ENCODE measurements at places on chromosomes 1 and 21.

DNA sequence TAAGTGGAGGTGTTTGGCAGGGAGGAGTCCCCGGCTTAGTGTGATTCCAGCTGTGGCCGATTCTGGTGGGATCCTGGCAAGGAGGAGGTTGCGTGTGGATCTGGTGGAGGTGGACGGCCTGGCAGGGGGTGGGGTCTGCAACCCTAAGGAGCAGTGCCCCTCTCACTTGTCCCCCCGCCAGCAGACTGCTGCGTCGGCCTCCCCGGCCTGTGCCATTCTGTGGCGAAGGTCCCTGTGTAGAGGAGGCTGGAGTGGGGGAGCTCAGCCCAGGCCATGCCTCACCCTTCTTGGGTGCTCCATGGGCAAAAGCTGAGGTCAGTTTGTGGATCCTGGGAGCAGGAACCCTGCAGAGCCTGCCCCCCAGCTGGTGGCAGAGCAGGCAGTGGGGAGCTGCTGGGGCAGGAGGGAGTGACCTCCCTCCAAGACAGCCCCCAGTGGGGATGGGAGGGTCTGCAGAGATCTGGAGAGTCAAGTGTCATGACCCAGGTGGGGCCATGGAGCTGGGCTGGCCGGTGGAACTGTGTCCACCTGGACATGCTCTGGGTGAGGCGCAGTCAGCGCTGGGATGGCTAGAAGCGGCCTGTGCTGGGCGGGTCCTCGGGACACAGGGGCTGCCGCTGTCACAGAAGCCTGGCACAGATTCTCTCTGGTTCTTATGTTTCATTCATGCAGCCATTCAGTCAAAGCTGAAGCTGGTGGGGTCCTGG lies 5.3 kb downstream of the MIB2 start:
- DNase-seq, result no peak

- no peak for DNase-seq
Measured at GRCh38 chr1:69967245-69967766, 238.1 kb downstream of the LRRC40 start.

GRCh38 chr1:48025076-48025475 lies 27.9 kb upstream of the TRABD2B start:
- no peak for DNase-seq

- DNase-seq, result no peak
Measured at GRCh38 chr1:162725301-162725837, 65.1 kb upstream of the HSD17B7 start.

DNA sequence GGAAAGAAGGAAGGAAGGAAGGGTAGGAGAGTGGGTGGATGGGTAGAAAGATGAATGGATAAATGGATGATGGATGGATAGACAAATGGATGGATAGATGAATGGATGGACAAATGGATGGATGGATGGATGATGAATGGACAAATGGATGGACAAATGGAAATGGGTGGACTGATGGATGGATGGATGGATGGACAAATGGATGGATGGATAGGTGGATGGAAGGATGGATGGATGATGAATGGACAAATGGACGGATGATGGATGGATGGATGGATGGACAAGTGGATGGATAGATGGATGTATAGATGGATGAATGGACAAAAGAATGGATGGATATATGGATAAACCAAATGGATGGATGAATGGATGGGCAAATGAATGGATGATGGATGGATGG lies 30.5 kb downstream of the CHD5 start:
- DNase-seq, result no peak

GRCh38 chr1:206446688-206447421 lies 23.4 kb upstream of the IKBKE start:
- no peak for DNase-seq

DNA sequence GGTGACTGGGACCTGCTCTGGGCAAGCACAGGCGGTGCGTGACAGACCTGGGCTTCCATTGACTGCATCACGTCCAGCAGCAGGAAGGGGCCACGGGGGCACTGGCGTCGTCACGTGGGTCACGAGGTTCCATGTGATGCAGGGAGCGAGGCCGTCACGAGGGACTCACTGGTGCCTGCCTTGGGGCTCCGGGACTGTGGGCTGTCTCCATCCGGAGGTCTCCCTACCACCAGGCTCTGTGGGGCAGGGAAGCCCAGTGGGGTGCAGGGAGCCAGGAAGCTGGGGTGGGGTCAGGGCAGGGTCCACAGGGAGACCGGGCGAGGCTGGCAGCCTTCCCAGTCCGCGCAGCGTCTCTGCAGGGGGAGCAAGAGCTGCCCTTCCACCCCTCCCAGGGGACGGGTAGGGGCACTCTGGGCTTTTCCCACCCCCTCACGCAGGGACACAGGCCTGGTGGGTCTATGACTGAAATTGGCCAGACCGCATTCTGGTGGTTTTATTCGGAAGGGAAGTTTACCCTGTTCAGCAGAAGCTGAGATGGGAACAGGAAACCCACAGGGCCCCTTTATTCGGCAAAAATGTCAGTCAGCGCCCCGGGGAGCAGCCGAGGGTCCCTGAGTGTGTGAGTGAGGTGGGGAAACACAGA lies 416 bp upstream of the TNFRSF14 start:
- DNase-seq, result peak; percentile 96

DNA sequence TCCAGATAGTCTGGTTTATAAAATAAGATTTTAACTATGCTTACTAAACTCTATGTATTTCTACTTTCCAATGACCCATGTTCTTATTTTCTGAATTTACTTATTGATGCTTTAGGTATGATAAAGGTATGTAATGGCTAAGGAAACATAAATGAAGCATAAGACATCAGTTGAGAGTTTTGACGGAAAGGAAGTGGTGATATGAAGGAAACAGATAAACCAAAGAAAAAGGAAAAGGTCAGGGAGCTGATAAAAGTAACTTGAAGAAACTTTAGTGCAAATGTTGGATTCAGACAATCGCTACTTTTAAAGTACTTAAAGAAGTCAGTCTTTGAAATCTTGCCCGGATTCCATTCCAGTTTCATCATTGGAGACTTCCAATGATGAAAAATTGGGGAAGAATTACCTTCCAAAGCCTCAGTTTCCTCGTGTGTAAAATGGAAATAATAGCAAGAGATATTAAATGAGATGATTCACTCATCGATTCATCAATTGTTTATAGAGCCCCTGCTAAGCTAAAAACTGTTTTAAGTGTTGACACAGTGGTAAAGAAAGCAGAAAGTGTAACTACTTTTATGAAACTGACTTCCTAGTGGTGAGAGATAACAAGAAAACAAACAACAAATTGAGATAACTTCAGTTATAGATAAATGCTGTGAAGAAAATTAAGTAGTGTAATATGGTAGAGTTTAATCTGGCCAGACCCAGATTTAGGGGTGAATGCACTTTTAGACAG lies 10.6 kb downstream of the PTPRC start:
- no peak for DNase-seq

- DNase-seq, result no peak
Measured at GRCh38 chr1:193377472-193377871, 191.1 kb upstream of the B3GALT2 start.

DNA sequence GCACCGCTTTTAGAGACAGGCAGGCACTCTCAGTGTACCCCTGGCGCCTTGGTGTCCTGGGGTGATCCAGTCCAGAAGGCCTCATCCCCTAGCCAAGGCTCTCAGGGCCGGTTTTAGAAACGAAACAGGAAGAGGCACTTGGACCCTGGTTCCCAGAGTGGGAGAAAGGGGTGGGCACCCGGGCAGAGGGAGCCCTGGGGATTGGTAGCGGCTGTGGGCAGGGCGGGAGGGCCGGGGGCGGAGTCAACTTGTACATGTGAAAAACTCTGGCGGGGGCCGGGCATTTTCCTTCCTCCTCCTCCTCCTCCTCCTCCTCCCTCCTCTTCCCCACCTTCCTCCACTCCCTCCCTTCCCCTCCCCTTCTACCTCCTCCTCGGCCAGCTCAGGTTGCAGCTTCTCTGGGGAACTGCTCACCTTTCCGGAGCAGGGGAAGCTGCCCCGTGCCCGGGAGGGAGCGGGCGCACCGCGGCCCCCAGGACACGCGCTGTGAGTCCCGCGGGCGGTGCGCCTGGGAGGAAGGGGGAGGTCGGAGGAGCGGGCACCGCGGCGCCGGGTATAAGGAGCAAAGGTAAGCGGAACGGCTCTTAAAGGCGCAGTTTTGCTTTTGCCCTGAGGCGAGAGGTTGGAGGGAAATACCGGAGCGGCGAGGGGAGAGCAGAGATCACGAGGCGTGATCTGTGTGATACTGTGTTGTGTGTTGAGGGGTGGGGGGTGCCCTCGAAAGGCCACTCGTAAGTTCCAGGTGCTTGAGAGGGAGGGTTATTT lies at the start of gene CDK18:
TSS of gene CDK18 (plus strand) at position 359 of the 765 bp plus-strand sequence. CDS start 18,499 bp downstream, outside the sequence.
- peak; percentile 94 for DNase-seq

Measured in tibial artery (tissue), 4 donors.